ENCODE measurements at places on chromosomes 16 and 17. TPM values are rescaled to one million over a fixed set of nuclear protein-coding genes. Genes with fewer than 3 reads are reported as not detected.

DNA sequence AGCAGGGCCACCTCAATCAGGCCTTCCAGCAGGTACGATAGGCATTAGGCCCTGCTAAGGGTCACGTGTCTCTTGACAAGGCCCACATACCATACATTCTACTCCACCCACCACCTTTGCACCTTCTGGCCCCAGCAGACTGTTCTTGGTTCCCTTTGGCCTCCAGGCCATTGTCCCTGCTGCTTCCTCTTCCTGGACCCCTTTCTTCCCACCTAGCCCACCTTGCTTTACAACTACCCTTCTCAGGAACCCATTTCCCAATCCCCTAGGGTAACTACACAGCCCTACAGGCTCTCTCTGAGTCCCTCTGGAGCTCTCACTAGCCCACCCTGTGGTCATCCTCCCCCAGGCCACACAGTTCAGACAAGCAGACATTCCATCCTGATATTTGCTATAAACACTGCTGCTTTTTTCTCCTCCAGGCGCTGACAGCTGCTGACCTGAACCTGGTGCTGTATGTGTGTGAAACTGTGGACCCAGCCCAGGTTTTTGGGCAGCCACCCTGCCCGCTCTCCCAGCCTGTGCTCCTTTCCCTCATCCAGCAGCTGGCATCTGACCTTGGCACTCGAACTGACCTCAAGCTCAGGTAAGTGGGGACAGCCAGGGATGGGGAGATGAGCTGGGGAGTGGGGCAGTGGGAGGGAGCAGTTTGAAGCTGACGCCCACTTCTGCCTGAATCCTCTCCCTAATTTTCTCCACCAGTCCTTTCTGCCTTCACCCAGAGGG is 1.4 kb upstream of the NRN1L start:
- DNase-seq: no peak

KRT28 gene
- total RNA-seq: not detected

- no peak for DNase-seq
Observed at GRCh38 chr16:79213214-79213613, 387.3 kb downstream of the MAF start.

DNA sequence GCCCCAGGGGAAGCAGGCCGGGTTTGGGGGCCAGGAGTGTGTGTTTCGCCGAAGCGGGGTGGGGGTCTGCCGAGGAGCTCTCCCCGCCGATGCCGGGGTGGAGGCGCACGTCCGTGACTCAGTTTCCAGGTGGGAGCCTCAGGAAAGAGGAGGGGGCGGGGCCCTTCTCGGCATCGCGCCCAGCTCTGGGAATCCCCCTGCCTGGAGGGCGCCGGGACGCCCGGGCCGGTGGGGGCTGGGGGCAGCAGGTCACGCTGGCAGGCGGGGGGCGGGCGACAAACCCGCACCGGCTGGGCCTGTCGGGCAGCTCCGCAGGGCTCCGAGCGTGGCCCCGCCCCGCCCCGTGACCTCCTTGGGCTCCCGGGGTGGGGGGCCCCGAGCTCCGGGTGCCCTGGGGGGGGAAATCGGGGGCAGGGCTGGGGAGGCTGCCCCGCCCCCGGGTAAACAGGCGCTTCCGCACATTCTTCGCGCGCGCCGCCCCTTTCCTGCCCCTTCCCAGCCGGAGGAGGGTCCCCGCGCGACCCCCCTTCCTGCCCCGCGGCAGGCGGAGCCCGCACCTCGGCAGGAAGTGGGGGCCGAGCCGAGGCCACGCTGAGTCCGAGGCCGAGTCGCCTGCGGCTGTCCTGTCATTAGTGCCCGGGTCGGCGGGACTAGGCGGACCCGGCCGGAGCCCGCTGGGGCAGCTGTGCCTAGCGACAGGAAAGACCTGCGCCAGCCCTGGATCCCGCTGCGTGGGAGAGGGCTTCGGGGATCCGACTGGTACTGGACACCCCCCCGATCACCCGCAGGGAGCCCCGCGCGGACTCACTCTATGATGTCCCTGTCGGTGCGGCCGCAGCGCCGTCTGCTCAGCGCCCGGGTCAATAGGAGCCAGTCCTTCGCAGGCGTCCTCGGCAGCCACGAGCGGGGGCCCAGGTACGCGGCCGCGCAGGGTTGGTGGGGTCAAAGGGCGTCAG is 9.3 kb downstream of the RIPOR1 start:
- peak; percentile 64 for DNase-seq

CCL18 gene
- total RNA-seq: not detected

- no peak for DNase-seq
Observed at GRCh38 chr16:53966821-53967571, 263.0 kb downstream of the FTO start.

- no peak for DNase-seq
Observed at GRCh38 chr17:52537421-52537820, 378.9 kb upstream of the CA10 start.

DNA sequence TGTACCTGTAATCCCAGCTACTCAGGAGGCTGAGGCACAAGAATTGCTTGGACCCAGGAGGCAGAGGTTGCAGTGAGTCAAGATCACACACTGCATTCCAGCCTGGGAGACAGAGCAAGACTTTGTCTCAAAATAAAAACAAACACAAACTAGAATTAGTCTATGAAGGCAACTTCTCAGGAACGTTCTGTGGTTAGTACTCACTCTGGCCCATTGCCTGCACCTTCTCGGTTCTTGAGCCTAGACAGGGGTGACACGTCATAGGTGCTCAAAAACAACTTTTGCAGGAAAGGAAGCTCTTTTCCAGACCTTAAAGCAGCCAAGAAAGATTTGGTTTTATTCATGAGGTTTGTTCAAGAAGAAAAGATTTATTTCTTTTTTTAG is 22.3 kb upstream of the CNOT1 start:
- DNase-seq: no peak

DNAI2 gene
- not detected for total RNA-seq
